ENCODE measurements at places on chromosomes 11 and 22. TPM values are rescaled to one million over a fixed set of nuclear protein-coding genes. Genes with fewer than 3 reads are reported as not detected.

The RRP7A gene
- 35.1 TPM for total RNA-seq

DNA sequence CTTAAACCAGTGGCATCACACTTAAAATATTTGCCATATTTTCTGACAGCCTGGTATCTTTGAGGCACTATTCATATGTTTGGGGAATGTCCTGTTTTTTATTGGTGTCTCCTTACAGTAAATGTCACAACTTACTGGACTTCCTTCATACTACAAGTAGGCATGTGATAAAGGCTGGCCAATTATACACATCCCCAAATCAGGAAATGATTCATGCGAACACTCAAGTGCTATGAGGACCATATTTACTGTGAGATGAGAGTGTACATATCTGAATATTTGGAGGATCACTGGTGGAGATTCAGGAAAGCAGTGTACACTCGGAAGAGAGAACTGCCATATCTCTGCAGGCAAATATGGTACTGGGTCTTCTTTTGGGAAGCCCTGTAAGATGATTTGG, 913.8 kb upstream of the CHORDC1 start:
- H3K36me3 ChIP-seq, result no peaks in the 10 kb centered on the region
- H3K27ac ChIP-seq, result no peak overlapping the region
- H3K4me1 ChIP-seq, result peaks cover 1% of the 10 kb centered on the region
- no peak overlapping the region for H3K4me3 ChIP-seq
- DNase-seq, result no peak

GRCh38 chr11:68942095-68942620, 38.5 kb downstream of the IGHMBP2 start:
- H3K36me3 ChIP-seq, result no peaks in the 10 kb centered on the region
- H3K27me3 ChIP-seq, result no peaks in the 10 kb centered on the region
- H3K4me1 ChIP-seq, result peaks cover 3% of the 10 kb centered on the region
- no peak overlapping the region for H3K27ac ChIP-seq
- no peak overlapping the region for H3K4me3 ChIP-seq

DNA sequence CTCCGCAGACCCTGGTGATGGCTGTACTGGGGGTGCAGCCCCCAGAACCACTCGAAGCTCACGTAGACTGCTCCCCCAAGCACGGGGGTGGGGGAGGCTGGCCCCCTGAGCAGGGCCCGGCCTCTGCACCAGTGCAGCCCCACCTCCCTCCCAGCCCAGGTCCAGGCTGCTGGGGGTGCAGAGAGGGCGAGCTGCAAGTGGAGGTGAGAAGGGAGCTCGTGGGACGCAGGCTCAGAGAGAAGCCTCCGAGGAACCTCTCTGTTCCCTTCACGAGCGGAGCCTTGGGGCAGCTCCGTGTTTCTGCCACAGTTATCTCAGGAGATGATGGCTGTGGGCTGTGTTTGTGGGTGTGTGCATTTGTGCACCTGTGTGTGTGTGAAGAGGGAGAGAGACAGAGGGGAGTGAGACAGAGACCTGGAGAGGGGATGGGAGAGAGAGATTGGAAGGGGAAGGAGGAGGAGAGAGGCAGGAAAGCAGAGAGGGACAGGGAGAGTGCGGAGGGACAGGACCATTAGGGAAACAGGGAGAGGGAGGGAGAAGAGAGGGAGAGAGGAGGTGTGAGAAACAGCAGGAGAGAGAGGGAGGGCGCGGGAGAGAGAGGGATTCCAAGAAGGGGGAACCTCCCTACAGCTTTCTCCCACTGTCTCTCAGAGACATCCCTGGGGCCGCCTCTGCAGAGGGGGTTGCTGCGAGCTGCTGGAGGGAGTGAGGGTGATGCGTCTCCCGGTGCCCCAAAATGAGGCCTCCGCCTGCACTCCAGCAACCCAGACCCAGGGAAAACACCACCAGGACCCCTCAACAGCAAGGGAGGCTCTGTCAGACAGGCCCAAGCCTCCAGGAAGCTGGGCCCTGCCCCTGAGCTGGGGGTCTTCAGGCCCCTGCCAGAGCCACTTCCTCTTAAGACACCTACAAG, 1488.6 kb downstream of the BRD1 start:
- no peak overlapping the region for H3K4me3 ChIP-seq
- H3K27ac ChIP-seq, result no peak overlapping the region
- no peak for DNase-seq

The RBMXL2 gene
- not detected for total RNA-seq

Data from glutamatergic neuron (in vitro differentiated cells).